ENCODE measurements at places on chromosomes 3 and 15.

DNA sequence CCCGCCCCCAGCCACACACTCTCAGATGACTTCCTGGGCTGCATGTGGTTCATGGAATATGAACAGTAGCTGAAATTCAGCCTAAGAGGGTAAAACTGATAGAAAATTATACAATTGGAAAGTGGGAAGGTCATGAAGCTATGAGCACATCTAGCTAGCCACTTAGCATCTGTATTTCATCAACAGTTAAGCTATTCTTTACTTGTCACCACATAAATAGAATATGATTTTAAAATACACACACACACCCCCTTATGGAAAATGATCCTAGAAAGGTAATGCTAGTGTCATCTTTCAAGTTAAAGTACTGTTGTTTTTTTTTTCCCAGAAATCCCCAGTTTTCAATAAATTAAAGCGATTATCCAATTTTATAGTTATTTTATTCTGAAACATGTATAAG lies 3.6 kb downstream of the MAP4 start:
- DNase-seq: no peak

DNA sequence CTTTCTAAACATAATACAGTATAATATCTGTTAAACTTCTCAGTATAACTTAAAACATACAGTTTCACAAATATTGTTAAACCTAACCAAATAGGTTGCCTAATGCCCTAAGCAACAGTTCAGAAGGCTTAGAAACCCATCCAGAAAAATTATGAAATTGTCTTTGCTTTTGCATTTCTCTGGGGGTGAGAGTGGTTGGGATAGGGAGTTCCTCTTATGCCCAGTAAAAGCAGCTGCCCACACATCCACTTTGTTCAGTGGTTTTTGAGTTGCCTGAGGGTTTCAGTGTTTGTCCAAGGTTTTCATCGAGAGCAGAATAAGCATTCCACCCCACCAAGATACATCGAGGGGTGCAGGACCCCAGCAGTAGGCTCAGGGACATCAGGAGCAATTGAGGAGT lies 179.4 kb downstream of the CDIN1 start:
- no peak for DNase-seq

- DNase-seq: no peak
Observed at GRCh38 chr15:74055804-74056203, 26.5 kb downstream of the GOLGA6A start.

DNA sequence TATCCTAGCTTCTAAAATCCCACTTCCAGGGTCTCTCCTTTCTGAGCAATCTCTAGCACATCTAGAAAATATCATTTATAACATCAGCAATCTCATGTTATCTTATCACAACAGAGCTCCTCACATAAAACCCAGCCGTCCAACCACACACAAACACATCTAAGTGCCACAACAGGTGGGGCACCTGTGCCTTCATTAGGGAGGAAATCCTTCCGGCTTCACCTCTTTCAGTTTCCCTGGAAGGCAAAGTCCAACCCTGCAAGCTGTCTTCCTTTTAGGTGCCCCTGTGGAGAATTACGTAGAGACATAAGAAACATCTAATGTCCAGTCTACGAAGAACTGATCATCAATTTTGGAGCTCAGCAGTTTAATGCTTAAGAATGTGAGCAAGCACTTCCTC lies 1.6 kb downstream of the ZDHHC3 start:
- no peak for DNase-seq

- no peak for DNase-seq
Observed at GRCh38 chr3:169365993-169366915, 297.3 kb downstream of the MECOM start.

DNA sequence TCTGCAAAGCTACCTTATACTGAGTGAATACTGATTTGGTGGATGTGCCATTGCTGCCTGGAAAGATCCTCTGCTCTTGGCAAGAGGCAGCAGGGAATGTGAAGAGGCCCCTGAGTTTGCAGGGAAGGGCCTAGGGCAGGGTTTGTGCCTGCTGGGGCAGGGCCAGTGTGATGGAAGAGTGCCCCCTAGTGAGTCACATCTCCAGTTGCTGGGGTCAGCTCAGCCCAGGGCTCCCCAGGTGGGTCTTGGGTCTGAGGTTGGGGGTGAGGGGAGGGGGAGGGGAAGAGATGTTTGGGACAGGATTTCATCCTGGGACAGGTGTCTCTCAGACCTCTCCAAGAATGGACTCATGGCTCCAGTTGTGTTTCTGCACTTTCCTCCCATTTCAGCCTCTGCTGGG lies 4.1 kb upstream of the AMOTL2 start:
- no peak for DNase-seq

GRCh38 chr3:23395115-23395514 lies 192.0 kb downstream of the UBE2E2 start:
- no peak for DNase-seq

DNA sequence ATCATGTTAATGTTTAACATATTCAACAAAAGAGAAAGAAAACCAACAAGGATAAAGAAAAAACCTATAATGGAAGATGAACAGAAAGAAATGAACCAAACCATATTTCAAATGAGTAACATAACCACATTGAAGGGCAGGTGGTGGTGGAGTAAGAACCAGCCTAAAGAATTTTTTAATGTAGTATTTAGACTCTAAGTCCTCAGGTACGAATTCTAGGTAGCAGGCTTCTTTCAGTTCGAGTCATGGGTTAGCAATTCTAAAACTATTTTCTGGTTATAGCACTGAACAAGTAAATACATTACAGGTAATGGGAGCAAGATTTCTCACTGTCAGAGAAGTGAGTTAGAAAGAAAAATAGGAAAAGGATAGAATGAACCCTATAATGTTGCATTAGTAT lies 24.4 kb downstream of the DCBLD2 start:
- DNase-seq: no peak

DNA sequence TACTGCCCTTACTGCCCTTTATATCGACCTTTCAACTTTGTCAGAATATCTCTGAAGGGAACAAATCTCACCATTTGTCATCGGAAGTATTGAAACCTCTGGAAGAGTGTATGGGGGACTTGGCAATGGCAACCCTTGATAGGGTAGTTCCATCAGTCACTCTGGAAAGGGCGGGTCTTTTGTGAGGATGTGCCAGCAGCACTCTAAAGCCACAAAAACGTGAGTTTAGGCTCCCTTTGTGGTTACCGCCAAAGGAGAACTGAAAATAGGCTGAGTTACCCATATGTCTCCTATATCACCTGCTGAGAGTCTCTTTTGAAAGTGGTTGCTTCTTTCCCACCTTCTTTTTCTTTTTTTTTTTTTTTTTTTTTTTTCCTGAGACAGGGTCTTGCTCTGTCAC lies 296.8 kb upstream of the CHRM5 start:
- DNase-seq: no peak

GRCh38 chr3:122356402-122356801 lies 26.6 kb downstream of the MIX23 start:
- DNase-seq: no peak

DNA sequence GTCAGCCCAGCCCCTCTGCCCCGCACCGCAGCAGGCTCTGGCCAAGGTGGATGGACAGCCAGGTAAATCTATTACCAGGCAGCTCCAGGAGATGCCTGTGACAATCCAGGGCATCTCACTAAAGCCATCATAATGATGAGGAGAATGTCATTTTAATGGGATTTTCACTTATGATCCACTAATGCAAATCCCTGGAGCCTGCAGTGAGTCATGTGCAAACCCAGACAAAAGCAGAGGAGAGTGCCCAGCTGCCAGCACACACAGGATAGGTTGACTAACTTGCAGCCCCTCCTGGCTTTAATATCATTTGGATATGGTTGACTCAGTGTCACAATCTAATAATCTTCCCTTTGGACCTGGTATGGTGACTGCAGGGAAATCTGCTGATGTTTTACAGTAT lies 206.9 kb upstream of the TRIM42 start:
- DNase-seq: no peak

DNA sequence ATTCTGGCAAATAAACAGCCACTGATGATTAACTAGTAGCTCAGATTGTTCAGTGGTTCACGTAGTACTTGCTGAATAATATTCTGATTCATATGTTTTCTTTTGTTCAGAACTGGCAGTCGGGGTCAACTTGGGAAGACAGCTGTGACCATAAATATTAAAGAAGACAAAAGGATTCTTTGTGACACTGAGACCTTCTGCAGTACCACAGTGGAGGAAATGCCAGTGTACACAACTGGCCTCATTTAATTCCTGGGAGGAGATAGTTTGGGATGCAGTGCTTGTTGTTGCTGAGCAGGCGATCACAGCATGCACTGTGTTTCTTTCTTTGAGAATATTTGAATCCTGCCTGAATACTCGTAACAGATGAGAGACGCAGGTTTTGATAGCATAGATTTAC lies 26.7 kb upstream of the MCF2L2 start:
- DNase-seq: no peak

- no peak for DNase-seq
Observed at GRCh38 chr3:128975276-128975675, 18.6 kb downstream of the CFAP92 start.

- no peak for DNase-seq
Observed at GRCh38 chr3:9713142-9713541, 9.5 kb downstream of the CPNE9 start.

DNA sequence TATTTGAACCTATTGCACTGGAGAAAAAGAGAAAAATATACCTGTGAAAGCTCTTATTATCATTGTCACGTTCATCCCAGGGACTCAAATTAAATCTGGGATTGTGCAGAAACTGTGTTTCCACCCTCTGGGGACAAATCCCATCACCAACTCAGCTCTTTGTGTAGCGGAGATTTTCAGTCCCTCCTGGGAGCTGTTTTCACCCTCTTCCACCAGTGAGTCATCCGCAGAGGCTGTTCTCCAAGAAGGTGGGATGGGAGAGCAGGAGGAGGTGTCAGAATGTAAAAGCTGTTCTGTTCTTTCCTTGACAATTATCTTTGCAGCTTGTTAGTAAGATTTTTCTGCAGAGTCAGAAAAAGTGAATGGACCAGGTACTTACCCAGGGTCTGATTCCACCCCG lies 28.0 kb downstream of the SV2B start:
- DNase-seq: no peak

DNA sequence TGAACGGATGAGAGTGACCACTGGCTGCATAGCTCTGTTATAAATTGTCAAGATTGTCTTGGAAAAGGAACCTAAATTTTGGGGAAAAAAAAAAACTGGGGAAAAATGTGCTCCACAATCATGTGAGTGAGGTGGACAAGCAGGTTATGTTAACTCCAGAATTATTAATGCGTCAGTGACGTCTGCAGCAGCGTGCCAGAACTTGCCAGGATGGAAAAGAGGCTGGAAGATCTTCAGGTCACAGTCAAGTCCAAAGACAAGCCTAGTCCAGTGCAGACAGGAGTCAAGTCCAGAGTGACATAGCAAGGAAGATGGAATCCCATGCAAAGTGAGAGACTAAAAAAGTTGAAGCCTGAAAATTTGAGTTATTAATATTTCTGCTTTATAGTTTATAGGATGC lies 140.6 kb downstream of the RYR3 start:
- no peak for DNase-seq

- DNase-seq: no peak
Observed at GRCh38 chr3:945738-946137, 147.1 kb upstream of the CNTN6 start.

DNA sequence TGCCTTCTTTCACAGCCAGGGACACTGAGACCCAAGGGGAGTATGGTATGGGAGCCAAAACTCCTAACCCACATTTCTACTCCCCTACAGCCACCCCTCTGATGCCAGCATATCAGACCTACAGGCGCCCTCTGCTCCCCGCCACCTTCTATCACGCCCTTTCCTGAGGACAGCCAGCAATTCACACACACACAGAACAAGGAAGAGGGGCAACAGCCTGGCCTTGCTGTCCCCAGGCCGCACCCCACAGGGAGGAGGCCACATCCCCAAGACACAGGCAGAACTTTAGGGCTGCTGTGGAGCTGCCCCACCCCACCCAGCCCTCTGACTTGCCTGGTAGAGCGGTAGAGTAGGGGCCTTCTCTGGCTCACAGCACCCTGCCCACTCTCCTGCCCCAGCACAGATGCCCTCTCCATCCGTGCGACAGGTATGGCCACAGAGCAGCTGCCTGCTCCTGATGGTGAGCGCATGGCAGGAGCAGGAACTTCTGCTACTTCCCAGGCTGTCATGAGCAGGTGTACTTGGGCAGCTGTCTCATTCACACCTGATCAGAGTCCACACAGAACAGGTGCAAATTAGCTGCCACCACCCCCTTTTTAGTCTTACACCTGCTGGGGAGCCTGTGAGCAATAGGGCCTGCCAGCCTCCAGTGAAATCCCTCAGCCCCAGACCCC lies 33.4 kb downstream of the CCDC33 start:
- DNase-seq: no peak

DNA sequence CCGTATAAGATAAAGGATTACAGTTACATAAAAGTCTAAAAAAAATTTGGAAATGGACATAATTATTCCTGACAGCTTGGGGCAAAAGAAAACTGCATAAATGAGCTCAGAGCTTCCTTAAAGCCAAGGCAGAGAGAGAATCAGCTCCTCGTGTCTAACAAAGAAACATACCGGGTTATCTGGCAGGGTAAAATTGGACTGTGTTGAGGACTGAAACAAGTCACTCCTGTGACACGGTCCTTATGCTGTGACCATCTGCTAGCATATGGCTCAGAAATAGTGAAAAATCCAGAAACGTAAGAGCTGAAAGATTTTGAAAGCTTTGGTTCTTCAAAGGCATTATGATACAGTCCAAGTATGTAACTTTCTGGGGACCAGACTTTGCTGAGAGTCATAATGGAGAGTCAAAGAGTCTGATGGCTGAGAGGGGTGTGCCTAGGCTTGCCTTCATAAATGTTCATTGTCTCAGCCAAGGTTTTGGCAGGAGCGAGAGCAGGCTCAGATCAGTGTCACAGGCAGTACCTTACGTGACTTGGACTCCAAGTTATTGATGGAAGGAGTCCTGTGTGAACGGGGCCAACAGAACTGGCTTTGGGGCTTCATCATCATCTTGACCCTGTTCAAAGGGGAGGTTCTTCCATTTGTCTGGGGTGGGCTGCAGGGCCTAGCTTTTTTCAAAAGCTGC lies 12.5 kb downstream of the MAP6D1 start:
- DNase-seq: no peak

GRCh38 chr3:129958755-129959154 lies 15.8 kb upstream of the TRH start:
- DNase-seq: no peak

DNA sequence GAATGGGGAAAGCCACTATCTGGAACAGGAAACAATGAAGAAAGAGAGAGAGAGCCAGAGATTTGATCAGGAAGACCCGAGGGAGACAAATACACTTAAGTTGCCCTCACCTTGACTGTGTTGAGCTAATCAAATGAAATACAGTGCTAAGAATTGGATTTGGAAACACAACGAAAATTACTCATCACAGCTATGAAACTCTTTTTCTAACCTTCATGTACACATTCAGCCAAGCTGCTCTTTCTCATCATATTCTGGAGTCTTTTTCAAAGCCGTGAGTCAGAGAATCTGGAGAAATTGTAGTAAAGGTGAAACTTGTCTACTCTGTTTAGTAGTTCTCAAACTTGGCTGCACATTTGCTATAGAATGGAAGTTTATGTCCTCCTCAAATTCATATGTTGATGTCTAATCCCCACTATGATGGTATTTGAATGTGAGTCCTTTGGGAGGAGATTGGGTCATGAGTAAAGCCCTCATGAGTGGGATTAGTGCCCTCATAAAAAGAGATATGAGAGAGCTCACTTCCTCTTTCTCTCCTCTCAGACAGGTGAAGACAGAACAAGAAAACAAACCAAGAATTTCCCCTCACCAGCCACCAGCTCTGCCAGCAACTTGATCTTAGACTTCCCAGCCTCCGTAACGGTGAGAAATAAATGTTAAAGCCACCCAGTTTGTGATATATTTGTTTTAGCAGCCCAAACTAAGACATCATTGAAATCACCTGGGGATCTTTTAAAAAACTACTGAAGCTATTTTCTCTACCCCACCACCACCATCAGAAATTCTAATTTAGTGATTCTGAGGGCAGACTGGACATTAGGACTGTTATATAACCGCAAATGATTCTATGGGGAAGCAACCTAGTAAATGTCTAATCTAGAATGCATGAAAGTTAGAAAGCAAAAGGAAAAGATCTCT lies 143.6 kb upstream of the GRM7 start:
- no peak for DNase-seq
